ENCODE measurements at places on chromosomes 11 and 22. TPM values are rescaled to one million over a fixed set of nuclear protein-coding genes. Genes with fewer than 3 reads are reported as not detected.
A peak's percentile ranks its signal among the peaks of the same experiment; 100 is the strongest.

DNA sequence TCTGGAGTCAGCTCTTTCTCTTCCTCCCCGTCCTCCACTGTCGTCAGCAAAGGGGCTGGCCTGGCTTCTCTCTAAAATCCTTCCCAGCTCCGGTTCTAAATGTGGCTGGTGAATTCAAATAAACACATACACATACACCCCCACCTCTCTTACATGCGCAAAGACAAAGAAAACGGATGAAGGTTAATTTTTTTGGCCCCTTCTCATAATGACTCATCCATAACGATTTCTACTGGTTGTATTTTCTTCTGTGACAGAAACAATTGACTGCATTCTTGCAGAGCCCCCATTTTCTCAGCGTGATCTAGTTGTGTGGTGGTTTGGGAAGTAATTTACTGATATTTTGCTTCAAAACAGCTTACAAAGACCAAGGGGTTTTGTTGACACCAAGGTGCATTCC, 130.0 kb upstream of the NTM start:
- no peak for DNase-seq

DNA sequence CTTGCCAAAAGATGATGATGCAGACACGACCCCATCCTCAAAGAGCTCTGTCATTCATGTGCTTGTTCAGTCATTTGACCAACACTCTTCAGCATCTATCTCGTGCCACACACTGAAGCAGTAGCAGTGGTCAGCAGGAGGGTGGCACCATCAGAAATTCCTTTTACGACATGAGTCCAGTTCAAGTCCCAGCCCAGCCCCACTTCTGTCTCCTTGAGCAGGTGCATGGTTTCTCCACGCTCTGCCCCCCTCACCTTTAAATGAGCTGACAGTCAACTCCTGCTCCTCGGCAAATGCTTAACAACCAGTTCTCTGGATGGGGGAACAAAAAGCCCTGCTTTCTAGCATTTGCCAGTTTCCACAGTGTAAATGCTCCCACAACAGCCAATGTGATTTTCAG, 60.9 kb downstream of the SYN3 start:
- DNase-seq = no peak

- DNase-seq = no peak
Observed at GRCh38 chr22:31588970-31589675, 72.9 kb downstream of the PISD start.

DNA sequence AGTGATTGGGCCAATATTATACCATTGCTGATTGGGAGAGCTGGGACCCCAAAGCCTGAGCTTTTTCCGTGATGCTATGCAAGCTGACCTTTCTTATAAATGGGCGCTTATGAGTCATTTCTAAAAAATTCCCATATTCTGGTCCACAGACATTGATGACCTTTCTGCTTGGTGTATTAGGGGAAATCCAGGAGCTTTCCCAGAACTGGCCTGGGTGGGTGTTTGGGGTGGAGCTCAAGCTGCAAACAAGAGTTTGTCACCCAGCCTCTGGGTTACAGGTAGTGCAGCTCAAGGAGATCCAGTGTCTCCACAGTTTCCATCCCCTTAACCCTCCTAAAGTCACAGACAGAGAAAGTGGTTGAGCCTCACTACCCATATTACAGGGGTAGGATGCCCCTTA, 67.7 kb downstream of the CCDC81 start:
- no peak for DNase-seq

DNA sequence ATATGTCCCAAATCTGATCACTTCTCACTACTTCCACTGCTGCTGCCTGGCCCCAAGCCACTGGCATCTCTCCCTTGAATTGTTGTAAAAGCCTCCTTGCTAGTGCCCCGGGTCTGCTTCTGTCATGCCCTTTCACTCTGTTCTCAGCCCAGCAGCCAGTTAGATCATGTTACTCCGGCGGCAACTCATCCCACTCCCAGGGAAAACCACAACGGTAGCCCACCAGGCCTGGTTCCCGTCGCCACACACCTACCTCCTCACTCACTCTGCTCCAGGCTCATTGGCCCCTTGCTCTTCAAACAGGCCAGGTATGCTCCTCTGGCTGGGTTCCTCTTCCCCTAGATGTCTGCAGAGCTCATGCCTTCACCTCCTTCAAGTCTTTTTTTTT, 3.8 kb upstream of the MARK2 start:
- no peak for DNase-seq

- DNase-seq = peak; percentile 15
Observed at GRCh38 chr11:21068886-21069285, 399.5 kb downstream of the NELL1 start.

GRCh38 chr22:31323578-31324550, 22.3 kb downstream of the PATZ1 start:
- DNase-seq = no peak

- peak; percentile 40 for DNase-seq
Observed at GRCh38 chr22:40635940-40636379, 559 bp downstream of the MRTFA start.

DNA sequence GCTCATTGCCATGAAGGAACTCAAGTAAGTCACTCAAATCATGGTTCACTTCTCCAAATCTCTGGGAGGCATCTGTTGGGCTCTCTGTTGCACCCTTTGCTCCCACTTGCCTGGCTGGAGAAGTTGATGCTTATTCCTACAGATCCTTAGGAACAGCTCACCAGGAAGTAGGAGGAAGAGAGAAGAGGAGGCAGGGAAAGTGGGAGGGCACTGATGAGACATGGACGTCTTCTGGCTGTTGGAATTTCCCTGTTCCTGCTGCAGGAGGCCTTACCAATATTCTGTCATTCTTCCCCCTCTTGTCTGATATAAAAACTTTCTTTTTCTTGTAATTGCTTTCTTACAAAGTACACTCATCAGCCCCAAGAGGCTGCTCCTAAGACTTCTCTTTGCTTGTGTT, 13.6 kb downstream of the POLR2F start:
- DNase-seq = no peak

DNA sequence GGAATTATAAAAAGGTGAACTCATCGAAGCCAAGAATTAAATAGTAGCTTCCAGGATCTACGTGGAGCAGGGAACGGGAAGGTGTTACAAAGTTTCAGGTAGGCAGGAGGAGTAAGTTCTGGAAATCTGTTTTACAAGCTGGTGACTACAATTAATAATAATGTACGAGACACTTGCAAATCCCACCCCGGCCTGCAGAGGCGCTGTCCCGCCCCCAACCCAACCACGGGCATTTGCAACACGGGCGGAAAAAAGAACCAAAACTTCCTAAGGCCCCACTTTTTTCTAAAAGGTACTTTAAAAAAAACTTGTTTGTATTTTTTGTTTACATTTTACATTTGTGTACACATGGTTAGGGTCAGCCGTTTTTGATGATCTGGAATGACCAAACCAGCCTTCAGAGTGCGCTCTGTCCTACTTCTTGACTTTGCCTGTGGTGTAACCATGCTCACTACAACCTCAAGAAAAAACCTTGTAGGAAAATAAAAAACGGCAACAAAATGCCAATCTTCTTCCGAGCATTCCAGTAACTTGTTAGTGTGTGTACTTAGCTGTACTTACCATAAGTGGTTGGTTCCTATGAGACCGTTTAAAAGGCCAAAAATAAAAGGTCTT, 449.6 kb upstream of the B3GAT1 start:
- DNase-seq = no peak

GRCh38 chr11:130434521-130435223, 6.3 kb upstream of the ADAMTS8 start:
- DNase-seq = peak; percentile 96

DNA sequence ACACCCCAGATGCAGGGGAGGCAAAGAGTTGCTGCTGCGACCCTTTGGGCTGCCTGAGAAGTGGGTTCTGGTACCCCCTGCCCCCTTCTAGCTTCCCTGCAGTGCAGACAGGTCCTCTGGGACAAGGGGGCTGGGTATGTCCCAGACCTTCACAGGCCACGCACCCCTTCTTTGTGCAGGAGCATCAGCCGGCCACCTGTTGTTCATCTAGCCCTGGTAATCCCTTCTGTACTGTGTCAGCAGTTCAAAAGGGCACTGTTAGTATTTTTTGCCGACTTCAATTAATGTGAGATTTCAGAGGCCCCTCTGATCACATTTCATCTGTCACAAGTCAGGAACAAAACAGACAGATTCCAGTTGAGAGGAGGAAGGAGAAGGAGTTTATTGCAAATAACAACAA, 49.9 kb downstream of the ALX4 start:
- peak; percentile 71 for DNase-seq

DNA sequence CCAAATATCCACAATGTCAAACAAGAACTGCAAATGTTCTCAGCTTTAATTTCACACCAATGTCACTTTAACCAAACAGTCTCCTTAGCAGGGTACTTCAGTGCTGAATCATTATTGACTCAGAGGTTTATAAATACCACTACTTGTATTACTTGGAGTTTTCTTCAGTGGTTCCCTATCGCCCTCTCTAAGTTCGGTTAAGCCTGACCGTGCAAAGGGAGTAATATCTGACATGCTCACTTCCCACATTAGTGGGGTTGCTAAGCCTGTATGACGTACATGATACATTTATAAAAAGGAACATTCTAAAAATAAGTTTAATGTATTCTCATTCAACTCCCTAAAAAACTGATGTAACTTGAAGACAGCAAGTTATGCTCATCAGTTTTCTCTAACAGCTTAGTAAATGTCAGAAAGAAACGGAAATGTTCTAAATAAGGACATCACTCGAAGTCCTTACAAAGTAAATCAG, 93.1 kb upstream of the ZC3H12C start:
- DNase-seq = peak; percentile 49

- no peak for DNase-seq
Observed at GRCh38 chr11:83158357-83158786, 1.4 kb downstream of the PCF11 start.

DNA sequence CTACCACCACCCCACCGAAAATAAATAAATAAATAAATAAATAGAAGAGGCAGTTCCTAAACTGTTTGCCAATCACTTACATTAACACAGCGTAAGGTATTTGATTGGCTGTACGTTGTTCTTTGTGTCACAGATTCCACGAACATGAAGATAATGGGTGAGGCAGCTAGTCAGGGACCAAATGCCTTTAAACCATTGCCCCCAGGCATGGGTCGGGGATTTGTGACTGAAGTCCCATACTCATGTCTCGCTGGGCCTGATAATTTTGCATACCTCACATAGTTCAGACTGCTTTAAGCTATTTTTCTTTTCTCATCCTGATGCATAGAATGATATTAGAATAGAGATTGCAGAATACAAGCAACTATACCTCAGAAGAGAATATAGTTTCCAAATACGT, 3.6 kb upstream of the CBL start:
- no peak for DNase-seq

DNA sequence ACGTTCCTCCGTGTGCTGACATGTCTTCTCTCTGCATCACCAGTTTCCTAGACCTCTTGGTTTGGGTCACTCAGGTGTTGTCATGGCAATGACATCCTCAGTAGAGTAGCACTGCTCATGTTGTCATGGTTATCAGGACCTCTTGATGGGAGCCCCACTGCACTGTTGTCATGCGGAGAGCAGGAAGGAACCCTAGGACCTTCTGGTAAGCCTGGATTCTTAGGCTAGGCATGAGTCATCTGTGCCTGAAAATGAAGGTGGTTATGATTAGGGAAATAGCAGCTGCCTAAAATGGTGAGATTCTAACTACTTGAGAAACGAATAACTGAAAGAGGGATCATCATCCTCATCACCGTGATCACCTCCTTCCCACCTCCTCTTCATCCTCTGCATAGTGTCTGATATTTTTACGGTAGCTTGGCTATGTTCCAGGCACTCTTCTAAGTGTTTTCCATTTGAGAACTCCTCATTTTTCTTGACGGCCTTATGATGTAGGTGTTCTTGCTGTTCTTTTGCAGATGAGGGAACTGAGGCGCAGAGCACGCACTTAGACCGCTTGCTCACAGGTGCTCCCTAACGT, 858.4 kb downstream of the NTM start:
- DNase-seq = no peak

GRCh38 chr22:31045900-31046538, 35.1 kb upstream of the SMTN start:
- no peak for DNase-seq

GRCh38 chr22:24440270-24440717, 12.9 kb downstream of the ADORA2A start:
- DNase-seq = no peak

DNA sequence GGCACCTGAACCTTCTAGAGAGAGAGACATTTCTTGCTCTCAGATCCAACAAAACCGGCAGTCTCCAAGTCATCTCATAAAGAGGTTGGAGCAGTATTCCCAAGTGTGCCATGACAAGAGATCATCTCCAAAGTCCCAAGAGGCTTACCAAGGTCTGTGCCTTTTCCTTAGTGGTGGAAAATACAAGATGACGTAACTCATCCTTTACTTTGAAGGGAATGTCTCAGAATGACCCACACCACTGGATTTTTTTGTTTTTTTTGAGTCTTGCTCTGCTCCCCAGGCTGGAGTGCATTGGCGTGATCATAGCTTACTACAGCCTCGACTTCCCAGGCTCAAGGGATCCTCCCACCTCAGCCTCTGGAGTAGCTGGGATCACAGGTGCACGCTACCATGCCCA, 71.0 kb upstream of the SLC22A12 start:
- no peak for DNase-seq

DNA sequence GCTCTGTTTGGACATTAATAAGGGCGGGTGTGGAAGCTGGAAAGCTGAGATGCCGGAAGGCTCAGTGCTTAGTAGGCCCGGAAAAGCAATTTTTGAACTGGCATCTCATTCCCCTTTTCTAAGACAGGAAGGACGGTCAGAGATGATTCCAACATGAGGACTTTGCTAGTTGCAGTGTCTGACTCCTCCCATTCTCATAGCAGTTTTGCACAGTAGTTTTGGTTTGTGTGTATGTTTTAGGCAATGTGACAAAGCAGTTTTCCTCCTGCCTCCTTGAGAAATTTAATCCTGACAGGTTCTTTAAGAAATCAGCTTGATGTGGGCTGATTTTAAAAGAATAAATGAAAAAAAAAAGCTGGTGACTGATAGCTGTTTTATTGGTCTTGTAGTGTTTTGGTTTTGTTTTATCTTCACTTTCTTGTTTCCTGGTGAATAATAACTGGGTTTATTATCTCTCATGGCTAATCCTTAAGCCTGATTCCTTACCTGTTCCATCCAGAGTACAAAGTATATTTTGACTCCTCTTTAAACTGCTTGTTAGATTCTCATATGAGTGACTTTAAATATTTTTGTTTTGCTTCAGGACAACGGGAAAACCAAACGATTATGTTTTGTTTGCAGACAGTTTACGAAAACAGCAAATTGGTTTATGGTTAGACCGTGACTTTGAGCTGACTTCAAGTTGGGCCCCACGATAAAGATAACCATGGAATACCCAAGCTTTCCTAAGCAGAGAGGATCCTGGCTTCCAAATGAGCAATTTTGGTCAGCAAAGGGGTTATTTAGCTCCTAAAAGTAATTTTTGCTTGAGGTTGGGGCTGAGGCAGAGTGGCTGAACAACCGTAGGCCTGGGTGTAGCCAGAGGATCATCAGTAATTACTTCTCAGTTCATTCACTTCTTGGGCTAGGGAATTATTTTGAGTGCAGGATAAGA, 3.4 kb downstream of the PTPRJ start:
- DNase-seq = no peak

GRCh38 chr22:31155422-31155821, 4.6 kb upstream of the RNF185 start:
- no peak for DNase-seq

Gene CRYBB2
- total RNA-seq = 0.82 TPM

Gene TMEM191B
- not detected for total RNA-seq

Gene IRAG1
- 6.5 TPM for total RNA-seq

Gene PNPLA5
- not detected for total RNA-seq

Gene APOL3
- total RNA-seq = 17.1 TPM

Gene DDTL
- total RNA-seq = not detected

Gene ANO9
- 2.1 TPM for total RNA-seq

Gene BIK
- 1.0 TPM for total RNA-seq

Gene CFAP300
- 1.6 TPM for total RNA-seq

Gene KRTAP5-1
- not detected for total RNA-seq

Data from tongue (tissue), 3 donors.